Activated CD4-positive, alpha-beta T cell treated with anti-CD3 and anti-CD28 coated beads for 24 hours (primary cell): ENCODE measurements at places on chromosomes 7 and 10.

DNA sequence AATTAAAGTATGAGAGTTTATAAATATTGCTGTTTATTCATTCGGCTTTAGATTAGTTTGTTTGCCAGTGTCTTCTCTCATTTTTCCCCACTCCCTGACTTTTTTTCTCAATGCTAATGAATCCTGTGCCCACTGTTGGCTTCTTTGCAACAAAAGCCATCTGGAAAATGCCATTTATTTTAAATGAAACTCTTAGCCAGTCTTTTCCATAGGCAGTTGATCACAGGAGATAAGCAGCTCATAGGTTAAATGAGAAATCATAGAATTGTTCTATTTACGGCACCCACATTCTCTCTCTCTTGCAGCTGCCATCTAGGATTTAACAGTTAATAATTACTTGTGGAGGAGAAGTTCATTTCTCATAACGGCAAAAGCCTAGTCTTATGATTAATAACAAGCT, 249.3 kb upstream of the POM121L12 start:
- no peak for DNase-seq

GRCh38 chr10:60957667-60958221, 13.8 kb upstream of the RHOBTB1 start:
- DNase-seq: no peak

DNA sequence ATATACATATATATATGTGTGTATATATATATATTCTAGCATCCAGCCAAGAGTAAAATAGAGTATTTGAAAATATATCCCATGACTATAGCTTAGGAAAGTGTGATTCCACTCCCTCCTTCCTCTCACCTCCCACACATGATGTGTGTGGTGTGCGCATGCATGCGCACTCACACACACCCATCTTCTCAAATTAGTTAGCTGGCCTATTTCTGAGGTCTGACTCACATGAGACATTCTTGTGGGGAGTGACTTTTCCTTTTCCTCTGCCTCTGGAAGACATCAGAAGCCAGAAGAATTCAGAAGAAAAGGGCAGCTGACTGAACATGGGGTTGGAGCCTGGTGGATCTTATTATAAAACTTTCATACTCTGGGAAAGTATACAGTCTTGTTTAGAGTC, 793.5 kb upstream of the ZNF722 start:
- no peak for DNase-seq

DNA sequence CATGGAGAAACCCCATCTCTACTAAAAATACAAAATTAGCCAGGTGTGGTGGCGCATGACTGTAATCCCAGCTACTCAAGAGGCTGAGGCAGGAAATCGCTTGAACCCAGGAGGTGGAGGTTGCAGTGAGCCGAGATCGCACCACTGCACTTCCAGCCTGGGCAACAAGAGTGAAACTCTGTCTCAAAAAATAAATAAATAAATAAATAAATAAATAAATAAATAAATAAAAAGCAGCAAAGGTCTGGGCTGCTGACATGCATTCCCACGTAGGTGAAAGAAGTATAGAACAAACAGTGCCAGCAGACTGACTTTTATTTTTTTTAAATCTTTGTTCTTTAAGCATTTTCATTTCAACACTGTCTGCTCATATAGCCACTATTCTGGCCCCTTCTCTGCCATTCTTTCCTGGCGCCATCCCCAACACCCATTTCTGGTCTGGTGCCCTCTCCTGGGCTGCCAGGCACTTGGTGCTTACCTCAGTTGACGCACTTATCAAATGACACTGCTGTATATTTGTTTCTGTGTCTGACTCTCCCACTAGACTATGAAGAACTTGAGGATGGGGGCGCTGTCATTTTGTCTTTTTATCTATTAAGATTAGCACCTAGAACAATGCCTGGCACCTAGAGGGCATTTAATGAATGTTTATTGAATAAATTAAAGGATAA, 15.6 kb downstream of the FAM107B start:
- DNase-seq: no peak

- no peak for DNase-seq
These were observed 58.2 kb downstream of the LANCL2 start for GRCh38 chr7:55423277-55423711.

DNA sequence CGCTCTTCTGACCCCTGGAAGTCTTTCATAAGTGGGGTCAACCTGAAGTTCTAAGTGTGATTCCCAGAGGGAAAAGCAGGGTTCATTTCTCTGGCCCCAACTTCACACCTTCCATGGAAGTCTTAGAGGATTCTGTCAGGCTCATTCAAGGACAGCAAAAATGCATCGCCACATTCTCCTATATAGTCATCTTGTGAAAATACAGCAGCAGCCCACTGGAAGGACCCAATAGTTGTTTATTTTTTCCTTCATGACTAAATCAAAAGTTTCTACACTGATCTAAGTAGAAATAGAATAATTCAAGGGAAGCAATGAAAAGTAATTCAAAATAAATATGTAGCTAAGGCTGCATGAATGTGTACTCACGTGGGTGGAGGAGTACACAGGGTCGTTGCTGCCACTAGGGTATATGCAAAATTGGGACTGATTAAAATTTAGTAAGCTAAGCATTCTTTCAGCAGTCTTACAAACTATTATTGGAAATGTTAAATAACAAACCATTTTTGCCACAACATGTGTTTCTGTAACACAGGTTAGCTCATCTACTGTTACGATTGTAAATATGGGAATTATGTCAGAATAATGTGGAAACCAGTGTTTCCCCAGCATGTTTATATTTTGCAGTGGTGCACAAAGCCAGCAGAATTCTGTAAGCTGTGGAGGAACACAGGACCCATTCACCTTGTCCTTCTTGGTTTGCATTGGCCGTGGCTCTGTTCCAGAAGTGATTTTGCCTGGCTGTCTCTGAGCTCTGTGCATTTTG, 33.5 kb downstream of the EEPD1 start:
- DNase-seq: no peak

- DNase-seq: no peak
These were observed 322.3 kb downstream of the GLRX3 start for GRCh38 chr10:130458509-130458908.

- DNase-seq: no peak
These were observed 579.4 kb downstream of the PTPRN2 start for GRCh38 chr7:158008267-158008666.

DNA sequence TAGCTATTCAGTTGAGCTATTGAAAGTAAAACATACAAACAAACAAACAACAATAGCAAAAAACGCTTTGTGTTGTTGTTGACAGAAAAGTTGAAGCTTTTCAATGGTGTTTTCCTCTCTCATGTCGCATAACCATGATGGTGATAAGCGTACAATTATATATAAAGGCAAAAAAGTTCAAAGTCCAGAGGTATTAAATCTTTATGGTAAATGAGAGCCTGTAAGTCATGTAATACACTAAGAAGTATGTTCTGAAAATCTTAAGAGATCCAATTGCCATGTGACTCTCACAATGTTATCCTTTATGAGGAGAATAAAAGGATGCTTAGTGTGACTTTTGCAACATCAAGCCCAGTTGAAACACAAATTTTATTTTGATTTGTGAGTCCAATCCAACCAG, 93.9 kb downstream of the PPP1R9A start:
- no peak for DNase-seq
